B cell (primary cell): ENCODE measurements at places on chromosomes 4 and X. TPM values are rescaled to one million over a fixed set of nuclear protein-coding genes. Genes with fewer than 3 reads are reported as not detected.

Gene GLOD5
- total RNA-seq, result not detected in 2 replicates

Gene RAB41
- total RNA-seq, result not detected in 2 replicates

Gene TRIM75
- total RNA-seq, result not detected in 2 replicates

Gene MRPL1
- 22.7 and 23.3 TPM in 2 replicates for total RNA-seq

Gene NOX1
- total RNA-seq, result not detected in 2 replicates

Gene PDCL2
- total RNA-seq, result not detected in 2 replicates

Gene SUPT20HL1
- not detected in 2 replicates for total RNA-seq

Gene FGFRL1
- 28.5 and 28.9 TPM in 2 replicates for total RNA-seq

Gene ZAR1
- total RNA-seq, result not detected in 2 replicates

Gene SAGE1
- not detected in 2 replicates for total RNA-seq

Gene LARP1B
- 13.6 and 14.6 TPM in 2 replicates for total RNA-seq

Gene ELOVL6
- total RNA-seq, result 0.22 and 0.32 TPM in 2 replicates

Gene CSAG2
- not detected in 2 replicates for total RNA-seq

Gene GBA3
- not detected in 2 replicates for total RNA-seq

Gene AMOT
- 3.0 and 5.2 TPM in 2 replicates for total RNA-seq

Gene CTAG2
- not detected in 2 replicates for total RNA-seq

Gene ARHGAP10
- total RNA-seq, result 0.34 and 0.36 TPM in 2 replicates

DNA sequence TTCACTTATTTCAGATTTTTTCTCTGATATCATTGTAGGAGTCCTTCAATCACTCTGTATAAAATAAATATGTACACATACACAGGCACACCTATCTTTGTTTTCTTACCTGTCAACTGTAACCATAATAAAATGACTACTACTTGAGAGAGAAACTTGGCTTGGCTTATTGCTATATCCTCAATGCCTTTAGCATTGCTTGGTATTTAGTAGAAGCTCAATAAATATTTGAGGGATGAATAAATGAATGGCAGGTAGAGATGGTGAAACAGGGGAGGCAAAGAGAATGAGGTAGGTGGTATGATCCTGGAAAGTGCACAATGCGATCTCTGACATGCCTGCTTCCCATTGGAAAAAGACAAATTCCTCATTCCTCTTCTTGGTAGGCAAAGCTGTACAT, 21.8 kb upstream of the CXCL6 start:
- no peaks in the 10 kb centered on the region for H3K36me3 ChIP-seq
- H3K4me1 ChIP-seq, result no peaks in the 10 kb centered on the region
- no peak overlapping the region for H3K4me3 ChIP-seq
- no peak for DNase-seq
- H3K27me3 ChIP-seq, result no peaks in the 10 kb centered on the region
- H3K27ac ChIP-seq, result no peak overlapping the region

DNA sequence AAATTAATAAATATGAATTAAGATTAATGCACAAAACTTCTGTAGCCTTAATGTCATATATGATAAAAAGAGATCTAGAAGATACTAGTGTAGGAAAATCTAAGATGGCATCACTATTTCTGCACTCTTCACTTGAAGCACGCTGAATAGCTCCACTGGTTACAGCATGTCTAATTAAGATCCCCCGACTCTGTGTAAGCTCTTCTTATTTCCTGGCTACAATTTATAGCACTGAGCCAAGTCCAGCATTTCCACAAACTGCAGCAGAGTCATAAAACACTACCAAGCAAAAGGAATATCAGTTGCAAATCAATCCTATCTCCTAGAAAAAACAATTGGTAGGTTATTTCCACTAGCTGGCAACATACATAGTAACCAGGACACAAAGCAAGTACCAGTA, 1.3 kb upstream of the CCNA2 start:
- H3K27ac ChIP-seq, result no peak overlapping the region
- DNase-seq, result no peak
- H3K4me3 ChIP-seq, result no peak overlapping the region
- no peaks in the 10 kb centered on the region for H3K27me3 ChIP-seq

GRCh38 chr4:15913631-15913970, 24.9 kb downstream of the FGFBP1 start:
- H3K4me3 ChIP-seq, result no peak overlapping the region
- no peak for DNase-seq
- no peaks in the 10 kb centered on the region for H3K4me1 ChIP-seq
- H3K27me3 ChIP-seq, result no peaks in the 10 kb centered on the region
- no peaks in the 10 kb centered on the region for H3K36me3 ChIP-seq
- H3K27ac ChIP-seq, result no peak overlapping the region

- DNase-seq, result no peak
- no peaks in the 10 kb centered on the region for H3K4me1 ChIP-seq
Measured at GRCh38 chrX:3445806-3446490, 99.5 kb upstream of the MXRA5 start.

DNA sequence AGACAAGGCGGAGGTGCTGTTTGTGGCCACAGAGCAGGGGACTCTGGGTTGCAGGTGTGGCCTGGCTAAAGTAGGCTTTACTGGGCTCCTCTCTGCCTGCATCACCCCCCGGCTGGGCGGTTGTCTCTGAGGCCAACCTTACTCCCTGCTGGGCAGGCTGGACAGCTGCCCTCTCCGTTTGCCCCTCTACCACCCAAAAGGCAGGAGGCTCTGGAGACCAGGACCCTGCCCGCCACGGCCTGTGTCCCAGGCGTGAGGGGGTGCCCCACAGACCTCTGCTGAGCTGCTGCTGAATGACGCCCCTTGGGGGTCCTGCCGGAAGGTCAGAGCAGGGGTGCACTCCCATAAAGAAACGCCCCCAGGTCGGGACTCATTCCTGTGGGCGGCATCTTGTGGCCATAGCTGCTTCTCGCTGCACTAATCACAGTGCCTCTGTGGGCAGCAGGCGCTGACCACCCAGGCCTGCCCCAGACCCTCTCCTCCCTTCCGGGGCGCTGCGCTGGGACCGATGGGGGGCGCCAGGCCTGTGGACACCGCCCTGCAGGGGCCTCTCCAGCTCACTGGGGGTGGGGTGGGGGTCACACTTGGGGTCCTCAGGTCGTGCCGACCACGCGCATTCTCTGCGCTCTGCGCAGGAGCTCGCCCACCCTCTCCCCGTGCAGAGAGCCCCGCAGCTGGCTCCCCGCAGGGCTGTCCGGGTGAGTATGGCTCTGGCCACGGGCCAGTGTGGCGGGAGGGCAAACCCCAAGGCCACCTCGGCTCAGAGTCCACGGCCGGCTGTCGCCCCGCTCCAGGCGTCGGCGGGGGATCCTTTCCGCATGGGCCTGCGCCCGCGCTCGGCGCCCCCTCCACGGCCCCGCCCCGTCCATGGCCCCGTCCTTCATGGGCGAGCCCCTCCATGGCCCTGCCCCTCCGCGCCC, 920 bp downstream of the HTT-AS start:
- peak overlapping the region; percentile 71 for H3K4me3 ChIP-seq
- H3K27me3 ChIP-seq, result no peaks in the 10 kb centered on the region
- H3K4me1 ChIP-seq, result peaks cover 43% of the 10 kb centered on the region

- DNase-seq, result no peak
- no peaks in the 10 kb centered on the region for H3K36me3 ChIP-seq
- H3K27me3 ChIP-seq, result no peaks in the 10 kb centered on the region
- no peaks in the 10 kb centered on the region for H3K4me1 ChIP-seq
- H3K27ac ChIP-seq, result no peak overlapping the region
Measured at GRCh38 chrX:108537005-108537404, 97.4 kb downstream of the COL4A5 start.

DNA sequence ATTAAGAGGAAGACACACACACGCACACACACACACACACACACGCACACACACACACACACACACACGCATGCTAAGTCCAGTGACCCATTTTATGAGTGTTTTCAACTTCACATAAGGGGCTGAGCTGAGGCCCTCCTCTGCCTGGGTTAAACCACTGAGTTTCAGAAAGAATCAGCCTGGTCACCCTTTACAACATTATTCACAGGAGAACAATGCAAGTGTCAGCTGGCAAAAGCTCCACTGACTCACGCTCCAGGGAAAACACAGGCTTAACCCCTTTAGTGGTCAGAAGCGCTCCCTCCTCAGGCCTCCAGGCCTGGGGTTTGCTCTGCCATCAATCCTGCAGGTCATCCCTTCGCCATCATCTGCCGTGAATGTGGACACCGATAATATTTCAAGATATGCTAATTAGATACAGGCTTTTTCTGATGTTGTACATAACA, 46.9 kb downstream of the ACOX3 start:
- DNase-seq, result no peak
- H3K4me3 ChIP-seq, result no peak overlapping the region
- H3K4me1 ChIP-seq, result no peaks in the 10 kb centered on the region
- H3K36me3 ChIP-seq, result peaks cover 20% of the 10 kb centered on the region

- no peaks in the 10 kb centered on the region for H3K36me3 ChIP-seq
- no peak overlapping the region for H3K4me3 ChIP-seq
- H3K4me1 ChIP-seq, result no peaks in the 10 kb centered on the region
- DNase-seq, result no peak
- no peaks in the 10 kb centered on the region for H3K27me3 ChIP-seq
Measured at GRCh38 chr4:3192188-3192587, 56.8 kb upstream of the MSANTD1 start.

DNA sequence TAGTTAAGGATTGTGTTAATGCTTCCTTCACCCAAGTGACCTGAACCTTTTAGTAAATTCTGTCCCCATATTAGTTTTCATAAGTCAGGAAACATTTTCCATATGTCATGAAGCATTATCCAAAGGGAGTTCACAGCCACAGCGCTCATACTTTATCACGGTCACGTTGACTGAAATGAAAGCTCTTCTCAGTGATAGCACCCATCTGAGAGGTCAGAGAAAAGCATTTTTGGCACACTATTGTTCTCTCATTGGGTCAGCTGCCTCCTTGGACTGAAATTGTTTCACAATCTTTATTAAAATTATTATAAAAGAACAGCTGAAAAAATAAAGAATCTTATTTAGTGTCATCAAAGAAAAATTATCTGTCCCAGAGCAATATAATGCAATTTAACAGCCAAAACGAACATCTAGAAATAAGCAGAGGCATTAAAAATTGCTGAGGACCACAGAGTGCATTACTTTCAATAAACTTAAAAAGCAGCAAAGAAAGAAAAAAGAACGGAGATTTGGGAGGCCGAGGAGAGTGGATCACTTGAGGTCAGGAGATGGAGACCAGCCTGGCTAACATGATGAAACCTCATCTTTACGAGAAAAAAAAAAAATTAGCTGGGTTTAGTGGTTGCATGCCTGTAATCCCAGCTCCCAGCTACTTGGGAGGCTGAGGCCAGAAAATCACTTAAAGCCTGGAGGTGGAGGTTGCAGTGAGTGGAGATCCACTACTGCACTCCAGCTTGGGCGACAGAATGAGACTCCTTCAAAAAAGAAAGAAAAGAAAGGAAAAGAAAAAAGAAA, 680.8 kb upstream of the FAM241A start:
- H3K27ac ChIP-seq, result no peak overlapping the region
- H3K4me1 ChIP-seq, result no peaks in the 10 kb centered on the region
- no peaks in the 10 kb centered on the region for H3K27me3 ChIP-seq

- no peak overlapping the region for H3K4me3 ChIP-seq
- H3K27me3 ChIP-seq, result no peaks in the 10 kb centered on the region
- no peaks in the 10 kb centered on the region for H3K4me1 ChIP-seq
- H3K36me3 ChIP-seq, result peaks cover 4% of the 10 kb centered on the region
- DNase-seq, result no peak
- H3K27ac ChIP-seq, result no peak overlapping the region
Measured at GRCh38 chrX:55142919-55143310, 54.1 kb downstream of the PAGE2 start.

- H3K4me3 ChIP-seq, result no peak overlapping the region
- no peaks in the 10 kb centered on the region for H3K27me3 ChIP-seq
- peak; percentile 38 for DNase-seq
- no peaks in the 10 kb centered on the region for H3K4me1 ChIP-seq
- H3K27ac ChIP-seq, result no peak overlapping the region
- peaks cover 1% of the 10 kb centered on the region for H3K36me3 ChIP-seq
Measured at GRCh38 chr4:174318829-174319764, 35.4 kb downstream of the CEP44 start.

DNA sequence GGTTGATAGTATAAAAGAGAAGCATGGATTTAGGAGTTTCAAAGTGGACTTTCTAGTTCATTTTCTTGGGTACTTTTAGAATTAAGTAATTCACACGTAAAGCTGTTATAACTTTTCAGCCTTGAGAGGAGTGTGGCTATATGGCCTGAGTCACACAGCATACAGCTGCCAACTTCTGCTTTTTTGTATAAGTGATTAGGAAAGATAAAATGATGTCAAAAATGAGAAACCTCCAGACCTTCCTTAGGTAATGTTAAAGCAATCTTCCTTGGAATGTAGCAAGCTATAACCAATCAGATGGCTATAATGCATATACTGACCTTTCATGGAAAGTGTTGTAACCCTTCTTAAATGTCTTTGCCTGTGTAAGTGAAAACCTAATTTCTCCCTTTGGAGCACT, 39.2 kb downstream of the RAB40AL start:
- H3K36me3 ChIP-seq, result no peaks in the 10 kb centered on the region
- DNase-seq, result no peak
- H3K27ac ChIP-seq, result no peak overlapping the region
- no peaks in the 10 kb centered on the region for H3K27me3 ChIP-seq
- H3K4me1 ChIP-seq, result no peaks in the 10 kb centered on the region

DNA sequence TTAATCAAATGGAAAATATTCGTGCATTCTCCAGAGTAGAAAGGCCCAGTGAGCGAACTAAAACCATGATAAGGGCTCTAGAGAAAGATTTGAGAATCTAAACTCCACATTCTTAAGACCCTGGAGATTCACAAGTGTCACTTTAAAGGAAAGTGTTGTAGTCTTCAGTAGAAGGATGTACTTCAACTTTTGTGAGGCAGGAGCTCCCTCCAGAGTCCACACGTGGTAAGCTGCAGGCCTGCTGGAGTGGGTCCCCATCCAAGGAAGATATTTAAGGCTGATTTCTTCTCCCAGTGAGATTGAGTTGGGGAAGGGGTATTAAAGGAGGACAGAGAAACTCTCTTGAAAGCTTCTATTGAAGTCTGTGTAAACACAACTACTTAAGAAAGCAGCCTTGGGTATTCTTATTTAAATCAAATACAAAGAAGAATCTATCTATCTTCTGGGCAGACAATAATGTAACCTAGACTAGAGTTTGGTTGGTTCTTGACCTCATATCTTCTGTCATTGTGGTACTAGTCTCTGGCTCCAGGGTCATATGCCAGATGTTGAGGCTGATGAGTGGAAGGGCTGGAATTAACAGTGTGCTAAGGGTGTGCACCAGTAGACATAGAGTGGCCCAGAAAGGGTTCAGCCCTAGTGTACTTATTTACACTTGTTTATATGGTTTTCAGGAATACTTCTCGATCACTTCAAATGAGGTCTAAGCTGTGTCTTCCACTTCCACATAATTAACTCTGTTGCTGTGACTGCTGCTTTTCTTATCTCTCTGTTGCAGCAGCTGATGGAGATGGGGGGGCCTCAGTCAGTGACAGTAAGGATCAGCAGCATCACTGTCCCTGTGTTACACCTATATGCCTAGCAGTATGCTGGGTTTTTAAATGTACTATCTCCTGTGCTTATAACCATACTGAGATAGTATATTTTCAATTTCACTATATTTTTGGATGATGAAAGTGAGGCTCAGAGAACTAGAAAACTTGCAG, 76.1 kb downstream of the HMGB2 start:
- peak; percentile 66 for DNase-seq
- H3K27me3 ChIP-seq, result no peaks in the 10 kb centered on the region
- no peak overlapping the region for H3K27ac ChIP-seq

GRCh38 chrX:108165383-108166111, 74.0 kb downstream of the ATG4A start:
- no peaks in the 10 kb centered on the region for H3K27me3 ChIP-seq
- H3K4me1 ChIP-seq, result no peaks in the 10 kb centered on the region
- H3K36me3 ChIP-seq, result no peaks in the 10 kb centered on the region
- H3K27ac ChIP-seq, result no peak overlapping the region

- H3K27me3 ChIP-seq, result no peaks in the 10 kb centered on the region
- DNase-seq, result peak; percentile 3
- H3K4me1 ChIP-seq, result no peaks in the 10 kb centered on the region
Measured at GRCh38 chr4:138405934-138406567, 163.9 kb upstream of the SLC7A11 start.

- DNase-seq, result no peak
- no peaks in the 10 kb centered on the region for H3K4me1 ChIP-seq
Measured at GRCh38 chrX:55033429-55033828, 2.7 kb upstream of the ALAS2 start.
